A549 (cell line): ENCODE measurements at places on chromosomes 7 and 10.
A peak's percentile ranks its signal among the peaks of the same experiment; 100 is the strongest.

- DNase-seq = no peak
These were observed 72.4 kb upstream of the LOXL4 start for GRCh38 chr10:98340261-98340939.

DNA sequence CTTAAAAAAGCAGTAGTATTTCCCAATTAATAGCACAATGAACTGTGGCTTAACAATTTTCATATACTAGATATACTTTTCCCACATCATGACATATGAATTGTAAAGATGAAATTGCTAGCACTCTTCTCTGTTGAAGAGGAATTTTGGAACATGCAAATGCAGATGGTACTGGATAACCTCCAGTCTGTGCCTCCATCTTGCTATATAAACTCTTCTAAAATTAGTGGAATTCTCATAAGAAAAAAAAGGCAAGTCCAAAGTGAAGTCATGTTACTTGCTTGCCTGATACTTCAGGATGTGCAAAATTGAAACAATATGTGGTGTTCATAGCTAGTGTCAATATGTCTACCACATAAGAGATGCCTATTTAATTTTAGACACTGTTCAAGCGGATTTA, 570.2 kb upstream of the POM121L12 start:
- no peak for DNase-seq

- no peak for DNase-seq
These were observed 275.4 kb downstream of the GLRX3 start for GRCh38 chr10:130411496-130412085.

DNA sequence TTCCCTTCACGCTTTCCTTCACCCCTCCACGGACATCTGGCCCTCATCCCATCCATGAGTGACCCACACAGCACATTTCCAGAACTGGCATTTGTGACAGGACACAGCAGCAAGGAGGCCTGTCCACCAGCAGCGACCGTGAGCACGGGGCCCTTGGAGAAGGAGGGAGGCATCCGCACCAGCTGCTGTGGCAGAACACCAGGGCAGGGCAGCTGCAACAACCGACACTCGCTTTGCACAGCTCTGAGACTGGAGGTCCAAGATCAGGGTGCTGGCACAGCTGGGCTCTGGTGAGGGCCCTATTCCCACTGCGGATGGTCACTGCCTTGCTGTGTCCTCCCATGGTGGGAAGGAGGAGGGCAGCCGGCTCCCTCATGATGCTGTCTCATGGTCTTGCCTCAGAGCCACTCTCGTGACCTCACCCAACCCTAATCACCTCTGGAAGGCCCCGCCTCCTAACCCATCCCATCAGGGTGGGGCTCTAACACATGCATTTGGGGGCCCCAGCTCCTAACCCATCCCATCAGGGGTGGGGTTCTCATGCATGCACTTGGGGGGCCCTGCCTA, 36.7 kb downstream of the PTPRN2 start:
- DNase-seq = no peak

GRCh38 chr7:78130446-78131215, 332.1 kb downstream of the PHTF2 start:
- DNase-seq = no peak

DNA sequence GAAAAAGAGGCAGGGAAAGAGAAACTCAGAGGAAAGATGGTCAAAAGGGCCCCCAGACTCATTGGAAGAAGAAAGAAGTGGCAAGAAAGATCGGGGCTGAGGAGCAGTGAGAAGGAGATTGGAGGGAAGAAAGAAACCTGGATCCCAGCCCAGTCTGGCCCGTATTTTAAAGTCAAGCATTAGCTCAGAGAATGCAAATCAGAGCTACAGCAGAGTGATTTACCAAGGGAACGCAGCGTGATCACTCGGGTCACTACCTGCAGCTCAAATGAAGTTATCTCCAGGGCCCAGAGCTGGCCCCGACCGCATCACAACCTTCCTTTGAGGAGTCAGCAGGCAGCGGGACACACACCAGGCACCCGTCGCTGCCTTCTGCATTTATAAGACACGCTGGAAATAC, 72.8 kb downstream of the CARD11 start:
- no peak for DNase-seq

DNA sequence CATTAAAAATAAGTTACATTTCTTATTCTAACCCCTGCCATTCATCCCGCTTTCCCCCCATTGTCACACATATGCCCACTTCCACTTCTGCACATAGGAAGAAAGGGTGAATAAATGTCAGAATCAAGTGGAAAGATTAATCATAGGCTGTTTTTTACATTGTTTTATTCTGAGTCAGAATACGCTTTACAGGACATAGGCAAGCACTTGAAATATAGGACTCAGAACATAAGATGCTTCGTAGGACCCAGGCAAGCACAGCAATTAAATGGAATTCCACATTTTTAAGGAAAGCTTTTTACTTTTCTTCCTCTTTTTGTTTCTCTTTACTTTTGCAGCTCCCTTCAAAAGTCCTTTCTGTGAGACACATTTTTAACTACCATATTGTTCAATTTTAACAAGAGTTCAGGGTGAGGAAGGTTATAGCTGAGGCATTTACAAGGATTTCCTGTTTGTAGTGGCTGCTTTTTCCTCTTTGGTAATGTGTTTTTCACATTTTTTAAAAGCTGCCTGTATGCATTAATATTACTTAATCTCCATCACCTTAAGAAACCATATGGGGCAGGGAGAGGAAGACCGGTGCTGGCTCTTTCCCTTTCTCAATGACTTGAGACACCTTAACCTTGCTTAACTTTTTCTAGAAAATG, 130.0 kb downstream of the TES start:
- no peak for DNase-seq

DNA sequence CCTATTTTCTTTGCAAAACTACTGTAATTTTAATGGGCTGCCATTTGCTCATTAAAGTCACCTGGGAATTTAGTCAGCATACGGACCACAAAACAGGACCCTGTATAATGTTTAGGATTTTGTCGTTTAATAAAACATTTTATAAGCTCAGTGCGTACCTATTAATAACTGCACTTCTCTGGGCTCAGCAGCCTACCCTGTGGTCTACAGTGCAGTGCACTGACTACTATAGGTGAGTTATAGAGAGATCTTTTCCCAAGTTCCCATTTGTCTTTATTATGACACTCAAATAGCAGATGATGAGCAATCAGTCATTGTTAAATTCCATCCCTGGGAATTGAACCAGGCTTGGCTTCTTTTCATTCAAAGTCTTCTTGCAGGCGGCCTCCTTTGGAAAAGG, 433.4 kb upstream of the NFE2L3 start:
- no peak for DNase-seq

DNA sequence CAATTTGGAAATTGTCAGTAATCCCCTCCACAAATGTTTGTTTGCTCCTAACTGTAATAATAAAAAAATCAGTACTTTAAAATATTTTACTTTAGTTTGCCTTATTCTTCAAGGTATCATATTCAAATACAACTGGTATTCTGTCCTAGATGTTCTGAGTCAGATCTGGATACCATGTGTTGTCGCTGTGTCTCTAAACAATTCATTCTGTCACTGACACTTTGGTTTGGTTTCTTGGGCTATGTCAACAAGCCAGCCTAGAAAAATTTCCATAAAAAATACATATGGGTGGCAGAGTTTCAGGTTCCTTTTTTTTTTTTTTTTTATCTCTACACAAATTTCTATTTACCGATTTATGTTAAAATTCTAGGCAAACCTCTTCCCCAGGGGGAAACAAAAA, 33.2 kb upstream of the SEMA3D start:
- DNase-seq = no peak

DNA sequence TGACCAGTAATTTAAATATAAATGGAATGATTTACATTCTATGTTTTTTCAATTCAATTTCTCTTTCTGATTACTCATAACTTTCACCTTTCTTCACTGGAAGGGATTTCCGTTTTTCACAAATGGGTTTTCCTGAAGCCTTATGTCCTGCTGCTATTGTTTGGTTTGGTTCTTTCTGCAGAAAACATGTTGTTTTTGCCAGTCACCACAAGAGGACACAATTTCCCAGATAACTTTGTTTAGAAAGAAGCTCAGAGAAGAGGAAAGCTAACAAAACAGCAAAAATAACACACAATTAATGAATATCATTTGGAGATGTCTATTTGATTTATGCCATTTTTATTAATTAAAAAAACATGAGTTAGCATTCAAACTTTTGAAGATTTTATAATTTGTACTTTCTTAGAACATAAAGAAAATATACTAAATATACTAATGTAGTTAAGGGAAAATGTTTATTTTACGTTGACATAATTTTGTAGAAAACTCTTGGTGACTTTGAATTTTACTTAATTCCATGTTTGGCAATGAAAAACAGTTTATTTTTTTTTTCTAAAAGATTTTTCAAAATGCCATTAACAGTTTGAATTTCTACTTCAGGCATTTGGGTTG, 4.6 kb upstream of the TWIST1 start:
- peak; percentile 23 for DNase-seq

- peak; percentile 97 for DNase-seq
These were observed 44.6 kb upstream of the ANAPC16 start for GRCh38 chr10:72171175-72171630.

- DNase-seq = no peak
These were observed 503 bp downstream of the CROT start for GRCh38 chr7:87345962-87346371.

DNA sequence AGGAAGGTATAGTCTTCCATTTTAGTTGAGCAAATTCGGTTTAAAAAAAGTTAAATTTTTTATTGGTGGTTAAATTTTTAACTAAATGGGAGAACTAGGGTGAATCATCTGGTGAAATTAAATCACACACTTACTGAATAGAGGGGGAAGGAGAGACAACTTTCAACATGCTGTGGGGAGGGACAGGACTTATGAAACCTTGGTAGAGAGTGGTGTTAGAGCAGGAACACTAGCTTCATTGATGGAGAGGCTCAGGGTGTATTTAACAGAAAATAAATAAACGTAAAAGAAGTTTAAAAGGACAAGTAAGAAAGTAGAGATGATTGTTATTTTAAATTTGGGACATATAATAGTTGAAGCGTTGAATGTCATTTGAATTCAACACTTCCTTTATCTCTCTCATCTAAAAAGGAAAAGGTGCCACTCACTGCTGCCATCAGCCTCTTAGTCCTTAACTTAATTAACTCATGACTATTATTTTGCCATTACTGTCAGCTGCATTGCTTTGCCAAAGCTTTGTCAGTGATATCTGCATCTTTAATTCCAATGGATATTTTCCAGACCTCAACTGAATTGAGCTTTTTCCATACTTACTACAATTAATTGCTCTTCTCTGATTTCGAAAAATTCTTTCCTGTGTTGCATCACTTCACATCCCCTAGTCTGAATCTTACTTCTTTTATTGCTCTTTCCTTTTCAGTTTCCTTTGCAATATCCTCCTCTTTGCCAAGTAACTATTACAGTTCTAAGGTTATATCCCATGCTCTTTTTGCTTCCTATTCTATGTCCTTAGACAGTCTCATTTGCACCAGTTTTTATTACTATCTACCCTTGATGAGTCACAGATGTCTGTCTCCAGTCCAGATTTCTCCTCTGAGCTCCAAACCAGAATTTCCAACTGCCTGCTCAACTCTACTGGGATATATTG, 71.7 kb downstream of the GNAT3 start:
- no peak for DNase-seq

- no peak for DNase-seq
These were observed 23.2 kb downstream of the ELMO1 start for GRCh38 chr7:37425498-37425897.

GRCh38 chr7:120738816-120739215, 119.1 kb downstream of the TSPAN12 start:
- no peak for DNase-seq

DNA sequence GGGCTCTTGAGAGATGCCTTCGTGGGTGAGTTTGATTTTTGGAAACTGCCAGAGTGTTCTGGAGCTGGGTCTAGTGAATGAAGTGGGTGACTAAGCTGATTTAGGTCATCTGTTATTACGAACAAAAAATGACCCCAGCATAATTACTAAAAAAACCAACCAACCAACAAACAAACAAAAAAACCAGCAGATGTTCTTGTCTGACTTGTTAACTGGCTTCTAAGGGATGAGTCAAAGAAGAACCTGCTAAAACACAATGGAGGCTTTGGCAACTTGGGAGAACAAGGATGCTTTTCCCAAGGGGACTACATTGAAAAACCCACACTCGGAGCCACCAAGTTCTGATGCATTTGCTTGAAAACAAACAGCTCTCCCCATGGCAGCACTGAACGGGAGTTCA, 11.5 kb downstream of the TACR2 start:
- DNase-seq = no peak

- no peak for DNase-seq
These were observed 1199.9 kb downstream of the GATA3 start for GRCh38 chr10:9254353-9254752.

- no peak for DNase-seq
These were observed 244.2 kb downstream of the ELFN1 start for GRCh38 chr7:1914321-1914720.

- DNase-seq = no peak
These were observed 2.7 kb downstream of the CALHM2 start for GRCh38 chr10:103449208-103450144.

- DNase-seq = no peak
These were observed 63.7 kb downstream of the PROSER2 start for GRCh38 chr10:11886851-11887250.

- peak; percentile 35 for DNase-seq
These were observed 124.5 kb downstream of the MYOF start for GRCh38 chr10:93357680-93358079.

DNA sequence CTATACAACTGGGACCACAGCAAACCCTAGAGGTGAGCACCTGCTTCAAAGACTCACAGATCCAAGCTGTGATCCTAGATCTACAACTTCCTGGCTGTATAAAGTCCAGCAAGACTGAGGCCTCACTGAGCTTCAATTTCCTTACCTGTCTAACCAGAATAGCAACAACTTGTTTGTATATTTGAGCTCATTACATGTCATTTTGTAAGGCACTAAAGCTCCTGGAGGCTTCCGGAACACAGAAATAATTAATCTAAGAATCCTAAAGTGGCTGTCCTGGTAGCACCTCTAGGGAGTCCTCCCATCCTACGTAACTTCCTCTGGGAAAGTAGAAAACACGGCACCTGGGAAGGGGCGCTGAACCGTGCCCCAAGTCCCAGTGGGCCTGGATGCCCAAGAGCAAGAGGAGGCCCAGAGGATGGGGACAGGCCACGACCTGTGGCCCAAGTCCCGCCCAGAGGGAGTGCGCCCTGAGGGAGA, 39.4 kb downstream of the HK1 start:
- no peak for DNase-seq

DNA sequence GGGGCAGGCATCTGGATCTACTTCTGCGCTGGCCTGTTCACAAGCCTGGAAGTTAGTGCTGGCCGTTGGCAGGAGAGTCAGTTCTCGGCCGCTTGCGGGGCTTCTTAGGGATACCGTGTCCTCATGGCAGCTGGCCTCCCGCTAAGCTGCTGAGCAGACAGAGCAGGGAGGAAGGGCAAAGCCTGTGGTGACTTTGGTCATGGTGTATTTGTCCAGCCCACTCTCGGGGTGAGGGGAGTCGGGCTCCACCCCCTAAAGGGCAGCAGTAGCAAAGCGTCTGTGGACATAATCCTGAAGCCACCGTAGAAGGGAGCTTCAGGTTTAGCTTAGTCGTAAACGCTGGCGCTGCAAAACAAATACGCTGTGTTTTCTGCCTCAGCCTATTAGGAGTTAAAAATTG, 12.2 kb downstream of the UBE3C start:
- DNase-seq = no peak

DNA sequence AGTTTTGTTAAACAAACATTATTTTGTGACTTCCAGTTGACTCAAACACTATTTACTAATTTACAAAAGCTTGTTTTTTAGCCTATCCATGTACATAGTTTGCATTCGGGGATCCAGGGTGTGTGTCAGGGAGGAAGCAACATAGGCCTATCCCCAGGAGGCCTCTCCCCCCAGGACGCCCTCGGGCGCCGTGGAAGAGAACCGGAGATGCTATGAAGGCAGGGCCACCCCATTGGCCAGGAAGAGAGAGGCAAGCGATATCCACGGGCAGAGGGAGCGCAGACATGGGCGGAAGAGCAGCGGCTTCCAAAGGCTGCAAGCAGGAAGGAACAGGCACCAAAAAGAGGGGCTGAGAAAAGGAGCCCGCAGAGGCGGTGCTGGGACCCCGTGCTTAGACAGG, 38.3 kb upstream of the EGFR start:
- no peak for DNase-seq
